ENCODE measurements at places on chromosomes 6 and 20. TPM values are rescaled to one million over a fixed set of nuclear protein-coding genes. Genes with fewer than 3 reads are reported as not detected.

The POU3F2 gene
- total RNA-seq: not detected

The EYA4 gene
- 0.98 TPM for total RNA-seq

The NPEPL1 gene
- total RNA-seq: 44.4 TPM

The GRIK2 gene
- not detected for total RNA-seq

The DST gene
- total RNA-seq: 334 TPM

The RGL2 gene
- 67.0 TPM for total RNA-seq

The PERP gene
- 34.9 TPM for total RNA-seq

The HTR1B gene
- 31.8 TPM for total RNA-seq

The PRICKLE4 gene
- total RNA-seq: 6.2 TPM

The TNNC2 gene
- 0.33 TPM for total RNA-seq

The DEF6 gene
- 0.98 TPM for total RNA-seq

The C6orf15 gene
- total RNA-seq: 0.33 TPM

The COQ3 gene
- 2.9 TPM for total RNA-seq

The TPBG gene
- 16.3 TPM for total RNA-seq

The HLA-DQA2 gene
- total RNA-seq: not detected

The HUS1B gene
- total RNA-seq: 0.98 TPM

The GTSF1L gene
- total RNA-seq: not detected

Measured in vein endothelial cell (primary cell).